ENCODE measurements at places on chromosomes 5 and 9.

DNA sequence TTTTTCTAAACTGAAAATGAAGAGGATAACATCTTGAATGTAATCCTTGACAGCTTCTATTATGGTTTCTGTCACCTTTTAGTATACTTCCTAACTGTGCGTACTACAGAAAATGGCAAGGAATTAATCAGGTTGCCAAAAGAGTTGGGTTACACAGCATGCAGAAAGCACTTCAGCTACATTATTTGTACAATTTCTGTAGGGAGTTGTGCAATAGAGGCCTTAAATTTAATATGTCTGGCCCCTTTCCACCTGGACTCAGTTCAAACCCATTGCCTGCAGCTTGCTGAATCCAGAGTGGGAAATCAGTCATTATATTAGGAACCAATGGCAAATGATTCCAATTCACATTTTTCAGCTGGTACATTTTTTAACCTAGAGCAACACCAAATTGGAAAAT is 549.7 kb downstream of the CSNK1G3 start:
- no peak for DNase-seq

GRCh38 chr5:127492854-127493738 is 24.3 kb upstream of the PRRC1 start:
- no peak for DNase-seq

DNA sequence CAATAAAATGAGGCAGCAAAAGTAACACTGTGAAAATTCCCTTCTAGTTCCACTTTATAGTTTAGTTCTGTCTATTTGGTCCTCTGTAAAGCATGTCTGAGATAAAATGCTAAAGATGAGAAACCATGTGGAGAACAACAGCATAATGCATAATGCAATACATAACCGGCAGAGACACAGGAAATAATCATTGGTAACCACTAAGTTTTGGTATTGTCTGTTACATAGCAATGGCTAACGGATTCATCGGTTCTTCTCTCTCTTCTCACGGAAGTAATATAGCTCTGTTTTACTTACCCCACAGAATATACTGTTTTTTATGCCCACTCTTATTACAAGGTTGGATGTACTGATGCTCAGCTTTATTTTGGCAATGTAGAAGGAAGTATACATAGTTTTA is 158.9 kb downstream of the FAM174A start:
- no peak for DNase-seq

- no peak for DNase-seq
These were observed 199.6 kb upstream of the DAB2 start for GRCh38 chr5:39624268-39624886.

GRCh38 chr5:74482990-74483389 is 157.5 kb downstream of the ENC1 start:
- no peak for DNase-seq

DNA sequence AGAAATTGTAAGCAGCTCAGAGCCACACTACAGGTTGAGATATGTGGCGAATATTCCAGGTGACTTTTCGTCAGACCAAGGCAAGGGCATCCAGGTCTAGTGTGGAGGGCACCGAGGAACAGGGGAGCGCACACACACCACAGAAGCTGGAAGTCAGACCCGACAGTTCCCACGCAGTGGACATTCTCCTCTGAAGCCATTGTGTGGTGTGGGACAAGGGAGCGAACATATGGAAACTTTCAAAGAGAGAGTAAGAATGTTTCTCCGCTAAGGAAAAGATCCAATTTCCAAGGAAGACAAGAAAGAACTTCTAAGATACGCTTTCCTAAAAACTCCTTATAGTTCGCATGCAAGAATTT is 141.4 kb upstream of the OTULINL start:
- DNase-seq = no peak

GRCh38 chr5:175855041-175855720 is 16.2 kb upstream of the CPLX2 start:
- no peak for DNase-seq

GRCh38 chr9:33791117-33791516 is 4.2 kb upstream of the PRSS3 start:
- DNase-seq = no peak

- DNase-seq = no peak
These were observed 72.3 kb downstream of the ANGPTL2 start for GRCh38 chr9:127050152-127050551.

DNA sequence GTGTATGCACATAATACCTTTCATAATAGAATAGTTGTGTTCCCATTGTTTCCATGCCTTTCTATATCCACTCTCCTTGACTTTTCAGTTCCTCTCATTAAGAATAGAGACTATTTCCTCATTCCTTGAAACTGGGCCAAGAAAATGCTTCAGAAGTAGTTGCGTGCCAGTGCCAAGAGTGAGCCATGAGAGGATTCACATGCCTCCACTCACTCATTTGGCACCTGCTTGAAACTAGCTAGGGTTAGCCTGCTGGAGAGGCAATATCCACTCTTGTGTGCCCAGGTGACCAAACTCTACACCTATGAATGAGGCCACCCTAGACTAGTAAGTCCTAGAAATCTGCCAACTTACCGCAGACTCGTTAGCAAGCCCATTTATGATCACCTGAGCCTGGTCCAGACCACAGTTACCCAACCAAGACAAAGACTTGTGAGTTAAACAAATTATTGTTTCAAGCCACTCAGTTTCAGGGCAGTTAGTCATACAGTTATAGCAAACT is 276.3 kb downstream of the EPB41L4A start:
- no peak for DNase-seq

DNA sequence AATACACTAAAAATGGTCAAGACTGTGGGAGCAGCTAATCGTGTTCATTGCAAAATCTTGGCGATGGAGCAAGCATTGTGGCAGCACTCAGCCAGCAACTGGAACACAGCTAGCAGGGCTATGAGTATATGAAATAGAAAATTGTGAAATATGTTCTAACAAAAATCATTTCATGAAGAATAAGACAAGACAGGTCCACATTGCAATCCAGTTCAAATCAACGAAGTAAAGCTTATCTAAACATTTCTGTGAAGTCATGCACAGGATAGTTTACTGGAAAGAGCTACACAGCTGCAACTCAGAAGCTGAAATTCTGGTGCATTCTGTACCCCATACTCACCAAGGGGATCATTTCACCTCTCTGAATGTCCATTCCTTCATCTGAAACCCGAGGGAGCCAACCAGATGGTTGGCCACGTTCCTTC is 5.3 kb upstream of the NFIL3 start:
- peak; percentile 82 for DNase-seq

- DNase-seq = peak; percentile 95
These were observed 384 bp upstream of the DMXL1 start for GRCh38 chr5:119070578-119070827.

- no peak for DNase-seq
These were observed 44.7 kb upstream of the MYOT start for GRCh38 chr5:137822984-137823383.

DNA sequence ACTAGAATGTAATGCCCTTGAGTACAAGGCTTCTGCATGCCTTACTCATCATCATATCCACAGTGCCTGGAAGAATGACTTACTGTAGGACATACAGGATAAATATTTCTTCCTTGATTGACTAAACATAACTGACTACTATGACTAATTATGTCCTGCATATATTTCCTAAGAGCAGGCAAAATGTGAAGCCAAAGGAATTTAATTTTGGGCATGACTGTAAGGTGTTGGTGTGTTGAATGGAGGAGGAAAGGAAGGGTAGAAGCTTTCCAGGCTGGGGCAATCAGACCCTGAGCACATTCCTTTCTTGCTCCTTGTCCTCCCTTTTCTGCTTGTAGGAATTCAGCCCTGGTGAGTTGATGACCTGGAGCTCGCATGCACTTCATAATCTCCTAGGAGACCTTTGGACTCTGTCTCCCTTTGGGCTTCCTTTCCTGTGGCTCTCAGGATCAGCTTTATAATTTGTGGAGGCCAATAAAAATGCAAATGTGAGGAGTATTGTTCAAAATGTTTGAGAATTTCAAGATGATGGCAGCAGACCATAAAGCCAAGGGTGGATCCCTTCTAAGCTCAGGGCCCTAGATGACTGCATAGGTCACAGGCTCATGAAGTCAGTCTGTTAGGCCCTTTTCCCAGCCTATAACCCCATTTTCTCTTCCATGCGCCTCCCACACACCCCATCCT is 174.0 kb downstream of the HMHB1 start:
- no peak for DNase-seq

DNA sequence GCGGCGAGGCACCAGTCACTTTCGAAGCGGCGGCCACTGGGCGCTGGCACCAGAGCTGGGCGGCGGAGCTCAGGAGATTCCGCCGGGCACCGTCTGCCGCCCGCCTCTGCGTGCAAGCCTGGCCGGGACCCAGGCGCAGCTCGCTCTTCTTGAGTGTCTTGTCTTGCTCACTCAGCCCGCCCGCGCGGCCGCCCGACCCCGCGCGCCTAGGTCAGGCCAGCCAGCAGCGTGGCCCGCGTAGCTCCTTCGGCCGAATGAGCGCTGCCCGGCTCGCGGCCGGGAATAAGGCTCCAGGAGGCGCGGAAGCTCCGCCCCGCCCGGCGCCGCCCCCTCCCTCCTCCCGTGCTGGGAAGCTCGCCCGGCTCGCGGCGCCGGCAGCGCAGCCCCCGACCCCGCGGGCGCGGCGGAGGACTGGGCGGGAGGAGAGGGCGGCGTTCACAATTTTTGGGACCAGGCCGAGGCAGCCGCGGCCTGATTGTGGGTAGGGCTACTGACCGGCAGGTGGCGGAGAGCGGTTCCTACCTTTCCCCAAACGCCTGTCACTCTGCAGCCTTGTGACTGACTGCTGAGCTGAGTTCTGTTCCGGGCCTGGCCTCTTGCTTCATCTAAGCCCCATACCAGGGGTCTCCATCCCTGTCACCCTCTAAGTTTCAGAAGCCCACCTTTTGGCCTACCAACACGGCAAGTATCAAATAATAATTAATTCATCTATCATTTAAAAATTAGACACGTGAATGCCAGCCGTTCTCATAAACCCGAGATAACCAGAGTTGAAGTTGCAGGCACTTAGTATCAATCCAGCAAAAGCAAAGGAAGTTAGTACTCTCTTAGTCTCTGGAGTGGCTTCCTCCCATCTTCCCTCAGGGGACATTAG is at the start of gene HBEGF:
Gene HBEGF, minus strand, starts transcription at position 256 of the 874 bp plus-strand sequence. CDS start 275 bp downstream, outside the sequence.
- DNase-seq = peak; percentile 83

DNA sequence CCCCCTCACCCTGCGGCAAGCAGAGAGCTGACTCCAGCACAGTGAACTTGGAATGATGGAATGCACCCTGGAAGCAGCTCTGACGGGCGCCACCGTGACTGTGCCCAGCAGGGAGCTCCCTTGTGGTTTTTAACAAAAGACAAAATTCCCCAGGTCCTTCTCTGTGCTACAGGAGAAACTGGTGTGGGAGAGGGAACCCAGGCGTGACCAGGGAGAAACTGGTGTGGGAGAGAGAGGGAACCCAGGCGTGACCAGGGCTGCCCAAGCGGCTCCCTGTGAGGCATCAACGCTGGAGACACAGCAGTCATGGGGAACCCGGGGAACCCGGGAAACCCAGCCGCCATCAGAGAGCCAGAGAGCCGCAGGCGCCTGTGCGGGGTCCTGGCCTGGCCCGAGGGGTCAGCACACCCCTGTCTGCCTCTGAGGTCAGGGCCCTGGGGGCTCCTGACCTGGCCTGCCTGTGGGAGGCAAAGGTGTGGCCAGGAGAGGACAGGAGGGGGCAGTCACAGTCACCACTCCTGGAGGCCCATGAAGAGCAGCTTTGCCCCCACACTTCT is 3.1 kb upstream of the AHRR start:
- DNase-seq = no peak

- DNase-seq = no peak
These were observed 63.3 kb downstream of the INSL6 start for GRCh38 chr9:5122116-5122515.

DNA sequence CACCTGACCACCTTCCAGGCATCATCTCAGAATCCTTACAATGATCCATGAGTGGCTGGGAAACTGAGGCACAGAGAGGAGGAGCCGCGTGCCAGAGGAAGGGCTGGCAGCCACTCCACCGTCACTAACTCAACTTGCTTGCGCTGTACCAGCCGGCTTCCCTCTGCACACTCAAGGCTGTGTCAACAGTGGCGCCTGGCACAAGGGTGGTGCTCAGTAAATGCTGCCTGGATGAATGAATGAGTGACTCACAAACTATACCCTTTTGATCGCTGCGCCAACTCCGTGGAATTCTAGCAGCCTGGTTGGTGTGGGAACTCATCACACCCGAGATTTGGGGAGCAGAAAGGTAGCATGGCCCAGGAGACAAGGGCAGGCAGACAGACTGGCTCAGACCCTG is 21.9 kb downstream of the PRRX2 start:
- no peak for DNase-seq

DNA sequence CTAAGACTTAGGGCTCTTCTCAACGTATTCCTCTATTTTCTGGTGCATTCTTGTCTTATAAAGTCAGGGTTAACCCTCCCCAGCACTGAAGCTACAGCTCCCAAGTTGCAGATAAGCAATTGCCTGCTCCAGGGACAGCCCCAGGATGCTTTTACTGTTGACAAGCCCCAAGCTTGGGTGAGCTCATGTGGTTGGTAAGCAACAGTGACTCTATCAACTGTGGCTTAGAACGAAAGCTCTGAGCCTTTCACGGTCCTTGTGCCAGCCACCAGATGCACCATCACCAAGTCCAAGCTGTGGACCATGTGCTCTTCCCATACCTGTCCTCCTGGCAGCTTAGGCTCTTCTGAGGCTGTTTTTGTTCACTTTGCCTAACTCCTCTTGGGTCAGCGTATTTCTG is 13.5 kb downstream of the ADRB2 start:
- no peak for DNase-seq

GRCh38 chr9:122226142-122226757 is 2.5 kb downstream of the LHX6 start:
- no peak for DNase-seq

GRCh38 chr5:134547999-134548658 is 22.7 kb downstream of the JADE2 start:
- no peak for DNase-seq

GRCh38 chr5:111197523-111197922 is 26.7 kb upstream of the CAMK4 start:
- no peak for DNase-seq

DNA sequence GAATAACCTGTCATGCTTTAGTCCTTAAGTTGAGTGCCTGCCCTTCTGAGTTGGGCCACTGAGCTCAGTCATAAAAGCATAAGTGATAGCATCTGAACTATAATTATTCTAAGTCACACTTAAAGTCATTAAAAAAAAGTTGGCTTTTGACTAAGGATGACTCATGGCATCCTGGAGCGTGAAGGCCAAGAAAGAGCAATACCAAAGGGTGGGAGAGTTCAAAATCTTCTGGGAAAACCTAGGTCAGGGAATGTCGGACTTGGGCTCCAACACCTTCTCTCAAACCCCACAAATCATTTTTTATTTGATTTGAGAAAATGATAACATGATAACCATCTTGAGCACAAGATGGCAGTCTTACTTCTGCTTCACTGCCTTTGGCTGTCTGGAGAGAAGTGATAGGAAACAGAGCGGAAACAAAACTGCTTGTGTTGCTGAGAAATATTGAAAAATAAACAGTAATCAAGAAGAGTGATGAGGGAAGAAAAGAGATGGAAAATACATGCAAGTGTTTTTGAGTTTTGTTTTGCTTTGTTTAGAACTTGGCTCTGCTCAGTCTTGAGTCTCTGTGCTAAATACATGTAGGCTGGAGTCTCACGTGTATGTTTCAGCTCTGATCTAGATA is 16.9 kb upstream of the NTRK2 start:
- DNase-seq = no peak

DNA sequence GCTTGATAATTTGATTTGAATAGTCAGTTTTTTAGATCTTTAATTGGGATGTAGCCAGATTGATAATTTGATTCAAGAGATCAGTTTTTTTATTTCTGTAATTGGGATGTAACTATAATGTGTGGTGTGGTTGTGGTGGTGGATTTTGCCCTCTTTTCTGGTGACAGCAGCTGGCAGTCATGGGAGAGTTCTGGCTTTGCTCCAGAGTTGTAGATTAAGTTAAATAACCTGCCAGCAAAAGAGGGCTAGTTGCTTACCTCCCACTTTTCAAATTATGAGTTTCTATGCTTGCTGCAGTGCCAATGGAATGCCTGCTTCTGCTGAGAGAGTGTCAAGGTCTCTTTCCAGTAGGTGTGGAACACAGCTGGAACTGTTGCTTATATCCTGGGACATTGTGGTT is 315.1 kb downstream of the CCDC171 start:
- no peak for DNase-seq
